ENCODE measurements at places on chromosomes 7 and 10. TPM values are rescaled to one million over a fixed set of nuclear protein-coding genes. Genes with fewer than 3 reads are reported as not detected.

- no peak for DNase-seq
Measured at GRCh38 chr10:18252086-18252485, 111.9 kb downstream of the CACNB2 start.

DNA sequence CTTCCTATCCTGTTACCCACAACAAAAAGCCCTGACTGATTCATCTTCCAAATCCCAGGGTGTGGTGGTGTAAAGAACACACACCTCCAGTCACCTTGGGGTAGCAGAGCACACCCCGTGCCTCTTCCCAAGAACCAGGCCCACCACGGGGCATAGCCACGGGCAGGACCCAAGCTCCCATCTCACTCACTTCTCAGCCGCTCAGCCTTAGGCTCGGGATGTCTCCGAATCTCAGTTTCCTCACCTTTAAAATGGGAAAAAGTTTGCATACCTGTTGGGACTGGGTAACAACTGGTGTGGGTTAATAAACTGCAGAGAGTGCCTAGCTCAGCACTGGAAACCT, 139.0 kb downstream of the FGFR2 start:
- DNase-seq = no peak

- no peak for DNase-seq
Measured at GRCh38 chr10:59995862-59996261, 89.5 kb upstream of the CCDC6 start.

DNA sequence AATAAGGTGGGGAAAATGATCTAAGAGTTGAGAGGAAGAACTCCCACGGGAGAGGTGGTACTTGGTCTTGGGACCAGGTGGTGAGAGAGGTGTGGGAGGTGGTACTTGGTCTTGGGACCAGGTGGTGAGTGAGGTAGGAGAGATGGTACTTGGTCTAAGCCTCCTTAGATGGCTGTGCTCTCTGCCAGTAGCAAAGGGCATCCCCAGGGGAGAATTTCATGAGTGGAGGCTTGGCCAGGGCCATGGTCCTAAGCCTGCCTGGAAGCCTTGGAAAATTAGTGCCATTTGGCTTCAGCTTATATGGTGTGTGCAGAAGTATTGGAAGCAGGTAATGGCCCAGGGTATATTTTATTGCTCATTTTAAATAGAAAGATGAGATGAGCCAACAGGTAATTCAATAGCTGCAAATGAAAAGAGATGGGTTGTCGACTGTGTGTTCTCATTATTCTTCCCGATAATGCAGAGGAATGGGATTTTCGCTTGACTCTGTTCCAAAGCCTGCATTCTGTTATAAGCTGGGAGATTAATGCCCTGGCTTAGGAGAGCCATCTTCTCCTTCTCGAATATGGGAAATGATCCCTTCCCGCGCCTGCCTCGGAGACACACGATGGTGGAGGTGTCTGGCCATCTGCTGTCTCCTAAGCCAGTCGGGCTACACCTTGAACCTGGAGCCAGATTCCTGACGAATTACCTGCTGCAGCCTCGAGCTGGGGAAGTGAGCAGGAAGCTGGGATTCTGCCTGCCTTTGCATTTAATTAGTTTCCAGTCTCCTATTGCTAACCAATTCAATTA, 287.8 kb downstream of the GALNT17 start:
- no peak for DNase-seq

DNA sequence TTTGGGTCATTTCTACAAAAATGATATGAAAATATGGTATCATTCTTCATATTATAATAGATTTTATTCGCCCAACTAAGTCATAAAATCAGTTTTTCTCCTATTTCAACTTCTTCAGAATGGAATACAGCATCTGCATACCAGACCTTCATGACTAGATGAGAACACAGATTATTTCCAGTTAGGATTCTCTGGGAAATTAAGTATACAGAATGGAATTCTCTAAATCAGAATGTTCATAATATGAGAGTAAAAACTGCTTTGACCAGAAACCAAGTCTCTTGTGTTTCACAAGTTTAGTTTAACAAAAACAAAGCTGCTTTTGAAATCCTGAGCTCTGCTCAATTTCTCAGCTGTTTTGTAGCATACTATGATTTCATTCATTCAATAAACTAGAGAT, 160.3 kb upstream of the SEMA3A start:
- DNase-seq = no peak

DNA sequence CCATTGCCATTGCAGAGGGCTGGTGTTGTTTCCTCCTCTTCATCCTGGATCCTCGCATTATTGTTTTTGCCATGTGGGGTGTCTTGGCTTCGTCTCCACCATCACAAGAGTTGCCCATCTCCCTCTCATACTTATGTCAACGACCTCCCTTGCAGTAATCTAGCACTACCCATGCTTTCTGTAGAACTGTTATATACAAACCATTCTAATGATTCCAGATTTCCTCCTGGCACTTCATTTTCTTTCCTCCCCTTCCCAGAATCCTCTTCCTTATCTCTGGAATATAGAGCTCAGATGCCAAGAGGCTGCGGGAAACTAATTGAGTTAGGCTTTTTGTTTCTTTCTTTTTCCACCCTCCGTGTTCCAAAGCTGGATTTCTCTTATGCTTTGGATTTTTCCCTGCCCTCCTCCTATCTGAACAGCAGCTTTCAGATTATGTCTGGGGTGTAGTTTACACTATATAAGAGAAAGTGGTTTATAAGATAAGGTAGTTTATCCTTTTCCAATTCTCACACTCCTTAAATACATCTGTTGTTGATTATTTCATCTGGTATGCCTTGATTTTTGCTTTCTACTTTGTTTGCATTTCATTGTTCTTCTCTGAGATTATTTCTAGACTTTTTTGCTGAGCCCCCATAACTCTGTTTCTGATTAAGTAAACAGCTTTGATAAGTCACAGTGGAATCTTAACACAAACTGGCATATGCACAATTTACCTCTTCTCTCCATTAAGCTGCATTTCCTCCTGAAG, 264.1 kb downstream of the BICC1 start:
- DNase-seq = no peak

DNA sequence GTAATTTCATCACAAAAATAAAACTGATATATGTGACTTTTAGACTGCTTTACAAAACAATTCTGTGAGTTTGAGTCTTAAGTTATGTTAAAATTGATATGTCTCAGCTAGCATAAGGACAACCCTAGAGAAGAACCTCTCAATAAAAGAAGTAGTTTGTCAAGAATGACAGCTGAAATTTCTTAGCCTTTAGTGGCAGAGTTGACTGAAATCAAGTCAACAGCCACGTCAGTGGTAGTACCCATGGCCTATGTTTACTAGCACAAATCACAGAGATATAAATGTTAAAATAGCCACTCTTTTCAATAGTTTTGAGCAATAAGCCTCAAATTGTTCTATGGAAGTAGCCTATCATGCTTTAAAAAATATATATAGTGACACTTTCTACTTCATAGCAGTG, 138.9 kb upstream of the FERD3L start:
- DNase-seq = no peak

DNA sequence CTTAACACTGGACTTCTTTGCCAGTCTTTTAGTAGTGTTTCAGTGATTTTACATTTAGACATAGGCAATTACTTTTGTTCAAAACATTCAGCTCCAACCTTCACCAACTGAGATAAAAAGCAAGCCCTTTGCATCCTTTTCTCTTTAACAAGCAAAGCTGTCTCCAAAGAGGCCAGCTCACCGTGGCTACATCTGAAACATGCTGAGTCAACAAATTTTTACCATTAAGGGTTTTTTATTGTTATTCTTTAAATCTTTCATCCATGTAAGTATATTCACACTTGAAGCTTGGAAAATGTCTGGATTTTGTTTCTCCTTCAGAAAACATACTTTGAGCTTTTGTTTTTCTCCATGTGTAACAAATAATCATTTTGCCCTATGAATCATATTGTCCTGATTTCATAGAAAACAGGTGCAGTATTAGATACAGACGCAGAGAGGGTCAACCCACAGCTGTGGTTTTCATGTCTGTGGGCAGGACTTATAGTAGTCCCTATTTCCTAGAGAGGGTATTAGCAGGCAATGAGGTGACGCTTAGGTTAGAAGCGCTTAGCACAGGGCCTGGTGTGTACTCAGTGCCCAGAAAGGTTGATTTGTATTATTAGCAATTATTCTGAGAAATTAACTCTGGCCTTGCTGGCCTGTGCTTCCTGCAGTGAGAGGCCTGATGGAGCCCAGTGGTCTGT, 99.5 kb downstream of the MKI67 start:
- no peak for DNase-seq

DNA sequence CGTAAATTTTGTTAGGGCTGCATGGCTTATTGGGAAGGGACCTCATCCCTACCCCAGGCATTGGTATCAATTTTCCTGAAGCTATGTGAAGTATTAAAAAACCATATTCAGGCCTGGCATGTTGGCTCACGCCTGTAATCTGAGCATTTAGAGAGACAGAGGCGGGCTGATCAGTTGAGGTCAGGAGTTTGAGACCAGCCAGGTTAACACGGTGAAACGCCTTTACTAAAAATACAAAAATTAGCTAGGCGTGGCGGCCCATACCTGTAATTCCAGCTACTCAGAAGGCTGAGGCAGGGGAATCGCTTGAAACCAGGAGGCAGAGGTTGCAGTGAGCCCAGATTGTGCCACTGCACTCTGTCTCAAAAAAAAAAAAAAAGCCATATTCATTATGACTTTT, 7.1 kb downstream of the TASOR2 start:
- no peak for DNase-seq

DNA sequence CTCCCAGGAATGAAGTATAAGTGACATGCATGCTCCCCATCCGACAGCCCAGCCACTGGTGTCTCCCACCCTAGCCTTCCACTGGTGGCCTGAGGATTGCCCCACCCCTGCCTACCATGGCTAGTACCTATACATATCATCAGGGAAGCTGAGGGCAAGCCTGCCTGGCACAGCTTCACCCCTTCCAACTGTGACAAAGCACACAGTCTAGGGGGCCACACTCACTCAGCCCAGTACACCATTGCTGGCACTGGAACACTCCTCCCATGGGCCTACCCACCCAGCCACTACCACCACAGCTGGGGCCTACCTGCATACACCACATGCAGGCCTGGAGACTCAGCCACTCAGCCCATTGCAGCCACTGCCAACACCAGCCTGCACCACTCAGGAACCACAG, 393.1 kb upstream of the STEAP1 start:
- no peak for DNase-seq

DNA sequence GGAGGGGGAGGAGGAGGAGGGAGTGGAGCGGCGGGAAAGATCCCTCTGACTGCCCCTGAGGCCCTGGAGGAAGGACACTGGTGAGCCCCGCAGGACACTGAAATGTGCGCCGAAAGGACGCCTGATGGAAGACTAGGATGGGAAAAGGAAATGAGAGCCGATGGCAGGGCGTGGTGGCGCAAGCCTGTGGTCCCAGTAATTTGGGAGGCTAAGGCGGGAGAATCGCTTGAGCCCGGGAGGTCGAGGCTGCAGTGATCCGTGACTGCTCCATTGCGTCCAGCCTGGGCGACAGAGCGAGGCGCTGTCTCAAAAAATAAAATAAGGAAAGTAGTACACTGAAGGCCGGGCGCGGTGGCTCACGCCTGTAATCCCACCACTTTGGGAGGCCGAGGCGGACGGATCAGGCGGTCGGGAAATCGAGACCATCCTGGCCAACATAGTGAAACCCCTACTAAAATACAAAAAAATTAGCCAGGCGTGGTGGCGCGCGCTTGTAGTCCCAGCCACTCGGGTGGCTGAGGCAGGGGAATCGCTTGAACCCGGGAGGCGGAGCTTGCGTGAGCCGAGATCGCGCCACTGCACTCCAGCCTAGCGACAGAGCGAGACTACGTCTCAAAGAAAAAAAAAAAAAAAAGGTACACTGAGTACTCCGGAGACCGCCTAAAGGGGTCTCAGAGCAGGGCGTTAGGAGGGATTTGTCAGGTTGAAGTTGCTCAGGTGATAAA, 561 bp upstream of the HNRNPF start:
- DNase-seq = peak; percentile 43

- no peak for DNase-seq
Measured at GRCh38 chr10:10533437-10533836, 484.2 kb upstream of the CELF2 start.

- no peak for DNase-seq
Measured at GRCh38 chr7:7688956-7689355, 29.5 kb downstream of the RPA3 start.

GRCh38 chr10:98256692-98257091, 11.3 kb downstream of the LOXL4 start:
- DNase-seq = no peak

GRCh38 chr7:42194238-42194637, 42.8 kb downstream of the GLI3 start:
- DNase-seq = no peak

DNA sequence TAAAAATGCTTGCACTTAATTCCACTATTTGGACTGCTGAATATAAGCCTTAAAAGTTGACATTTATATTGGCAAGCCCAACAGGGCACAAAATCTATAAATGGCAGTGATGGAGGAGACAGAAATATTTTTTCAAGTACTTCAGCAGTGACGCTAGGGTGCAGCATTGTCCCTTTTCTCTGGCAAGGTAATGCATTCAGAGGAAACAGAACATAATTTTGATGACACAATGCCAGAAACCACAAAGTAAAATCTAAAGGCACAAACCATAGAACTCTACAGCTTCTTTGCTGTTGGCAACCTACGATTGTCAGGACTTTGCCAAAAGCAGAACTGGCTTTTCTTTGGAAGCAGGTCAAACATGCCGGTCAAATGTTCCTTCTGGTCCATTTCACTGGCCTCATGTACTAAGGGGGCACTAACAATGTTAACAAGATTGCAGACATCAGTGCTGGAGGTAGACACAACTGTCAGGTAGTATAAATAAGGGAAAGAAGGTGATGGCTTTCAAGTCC, 30.9 kb upstream of the FAM133B start:
- DNase-seq = no peak

- no peak for DNase-seq
Measured at GRCh38 chr10:118045837-118046394, 825 bp downstream of the RAB11FIP2 start.

DKK1 gene
- not detected for total RNA-seq

GARIN1A gene
- 1.2 TPM for total RNA-seq

ELN gene
- total RNA-seq = not detected

SPDYE18 gene
- total RNA-seq = 0.71 TPM

HECW1 gene
- not detected for total RNA-seq

CTAGE4 gene
- not detected for total RNA-seq

COL1A2 gene
- total RNA-seq = not detected

ZNF727 gene
- 0.53 TPM for total RNA-seq

TMEM168 gene
- 22.1 TPM for total RNA-seq

CNPY1 gene
- not detected for total RNA-seq

CALML3 gene
- not detected for total RNA-seq

Measured in activated B cell treated with CpG ODN at 0.5 μM for 24 hours (primary cell).